ENCODE measurements at places on chromosomes 2 and 18. TPM values are rescaled to one million over a fixed set of nuclear protein-coding genes. Genes with fewer than 3 reads are reported as not detected.

Gene HOXD13
- polyA plus RNA-seq: not detected

Gene MAP2
- polyA plus RNA-seq: 7.2 TPM

Gene SP3
- 31.0 TPM for polyA plus RNA-seq

Gene DCC
- polyA plus RNA-seq: 0.13 TPM

Gene LAMA3
- polyA plus RNA-seq: 0.76 TPM

Gene ABCB11
- polyA plus RNA-seq: not detected

DNA sequence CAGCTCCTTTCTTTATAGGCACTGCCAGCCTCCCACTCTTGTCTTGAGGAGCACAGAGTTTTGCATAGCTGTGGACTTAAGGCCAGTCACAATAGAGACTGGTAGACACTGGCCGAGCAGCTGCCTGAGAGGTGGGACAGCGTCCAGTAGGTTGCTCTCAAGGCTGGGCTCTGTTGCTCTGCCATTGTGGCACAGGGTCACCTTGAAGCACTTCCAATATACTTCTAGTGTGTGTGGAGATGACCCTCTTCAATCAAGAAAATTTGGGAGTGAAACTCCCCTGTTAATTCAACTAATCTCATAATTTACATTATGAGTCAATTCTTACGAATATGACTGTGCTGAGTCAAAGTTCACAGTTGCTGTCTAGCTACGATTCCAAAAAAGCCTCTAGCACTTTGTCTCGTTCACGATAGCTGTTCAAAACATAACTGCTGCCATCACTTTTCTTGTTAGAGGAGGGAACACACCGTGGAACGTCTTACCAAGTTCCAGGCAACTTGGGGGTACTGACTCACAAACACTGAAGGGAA is 636.2 kb downstream of the EPHA4 start:
- no peak for DNase-seq

DNA sequence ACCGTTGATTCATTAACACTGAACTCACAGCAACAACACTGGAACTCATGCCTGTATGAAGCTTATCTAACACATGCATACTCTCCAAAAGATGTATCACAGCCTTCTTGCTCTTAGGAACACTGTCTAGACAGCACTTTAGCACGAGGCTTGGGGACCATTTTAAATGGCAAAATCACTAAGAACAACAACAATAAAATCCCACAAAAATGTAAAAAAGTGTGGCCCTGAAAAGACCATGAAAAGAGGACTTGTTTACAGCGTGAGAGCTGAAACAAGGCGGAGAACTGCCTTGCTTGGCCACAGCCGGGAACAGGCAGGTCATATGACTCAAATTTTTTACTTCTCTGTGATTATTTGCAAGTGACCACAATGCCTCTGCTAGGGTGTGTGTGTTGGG is 48.1 kb downstream of the CHN1 start:
- DNase-seq: no peak
